Small intestine (tissue), 16 donors: ENCODE measurements at places on chromosomes 7 and 10.

- no peak for DNase-seq
These were observed 106.4 kb upstream of the IMMP2L start for GRCh38 chr7:111668711-111669110.

DNA sequence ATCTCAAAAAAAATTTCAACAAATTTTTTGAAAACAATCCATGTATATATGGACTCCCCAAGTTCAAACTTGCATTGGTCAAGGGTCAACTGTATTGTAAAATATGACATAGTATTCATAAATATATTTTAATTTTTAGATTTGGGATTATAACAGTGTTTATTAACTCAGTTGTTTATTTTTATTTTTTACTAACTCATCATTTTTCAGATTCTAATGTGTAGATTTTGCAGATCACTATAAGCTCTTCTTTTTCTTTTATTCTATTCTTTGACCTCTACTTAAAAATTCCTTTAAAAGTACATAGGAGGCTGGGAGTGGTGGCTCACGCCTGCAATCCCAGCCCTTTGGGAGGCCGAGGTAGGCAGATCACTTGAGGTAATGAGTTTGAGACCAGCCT, 8.7 kb downstream of the MEIG1 start:
- no peak for DNase-seq

DNA sequence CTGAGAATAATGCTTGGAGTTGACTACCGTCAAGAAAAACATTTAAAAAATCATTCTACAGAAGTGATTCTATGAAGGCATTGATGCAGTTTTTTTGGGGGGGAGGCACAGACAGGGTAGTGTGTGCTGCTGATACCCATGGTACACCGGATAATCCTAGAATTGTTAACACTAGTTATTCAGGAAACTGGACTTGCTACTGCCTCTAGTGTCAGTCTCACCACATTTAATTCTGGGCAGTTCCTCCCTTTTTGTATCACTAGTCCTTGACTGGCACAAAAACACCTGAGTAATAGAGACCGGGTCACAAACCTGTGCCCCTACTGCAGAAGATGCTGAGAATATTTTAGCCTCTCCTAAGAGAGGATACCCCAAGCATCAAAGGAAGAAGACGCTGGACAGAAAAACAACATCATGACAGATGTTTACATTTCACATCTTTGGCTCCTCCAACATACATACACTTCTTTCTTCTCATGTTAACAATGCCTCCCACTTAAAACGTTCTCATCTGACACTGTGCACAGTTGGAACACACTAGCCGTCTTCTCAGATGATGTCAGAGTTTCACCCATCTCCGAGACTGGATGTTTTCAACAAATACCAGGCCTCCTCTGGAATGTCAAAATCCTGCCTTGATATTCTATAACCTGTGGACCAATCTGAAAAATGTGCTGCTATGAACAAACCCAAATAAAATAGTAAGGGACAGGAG, 13.1 kb upstream of the TCAF1 start:
- no peak for DNase-seq

DNA sequence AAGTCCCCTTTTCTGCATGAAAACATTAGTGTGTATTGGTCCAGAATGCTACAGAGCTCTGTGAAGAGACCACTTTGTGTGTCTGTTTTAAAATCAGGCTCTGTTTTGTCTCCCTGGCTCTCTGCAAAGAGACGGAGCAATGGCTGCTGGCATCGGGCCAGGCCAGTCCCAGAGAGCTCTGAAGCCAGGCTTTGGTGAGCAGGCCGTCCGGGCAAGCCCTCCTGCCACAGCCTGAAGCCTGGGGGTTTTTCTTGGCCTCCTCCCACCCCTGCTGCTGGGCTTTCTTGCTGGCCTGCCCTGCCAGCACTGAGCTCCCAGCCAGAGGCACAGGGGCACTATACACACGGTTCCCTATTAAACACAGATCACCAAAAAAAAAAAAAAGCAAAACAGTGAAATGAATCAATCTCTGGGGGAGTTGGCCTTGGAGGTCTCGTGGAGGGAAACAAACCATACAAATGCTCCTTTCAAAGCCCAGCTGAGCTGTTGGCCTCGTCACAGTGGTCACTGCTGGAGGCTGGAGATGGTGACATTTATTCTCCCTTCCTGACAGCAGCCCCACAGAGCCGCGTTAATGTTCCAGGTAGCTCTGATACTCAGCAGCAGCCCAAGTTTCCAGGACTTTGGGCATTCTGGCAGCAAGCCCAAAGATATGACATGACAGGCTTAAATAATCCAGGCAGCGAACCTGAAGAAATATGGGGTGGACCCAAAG, 237.2 kb downstream of the TCF7L2 start:
- no peak for DNase-seq

DNA sequence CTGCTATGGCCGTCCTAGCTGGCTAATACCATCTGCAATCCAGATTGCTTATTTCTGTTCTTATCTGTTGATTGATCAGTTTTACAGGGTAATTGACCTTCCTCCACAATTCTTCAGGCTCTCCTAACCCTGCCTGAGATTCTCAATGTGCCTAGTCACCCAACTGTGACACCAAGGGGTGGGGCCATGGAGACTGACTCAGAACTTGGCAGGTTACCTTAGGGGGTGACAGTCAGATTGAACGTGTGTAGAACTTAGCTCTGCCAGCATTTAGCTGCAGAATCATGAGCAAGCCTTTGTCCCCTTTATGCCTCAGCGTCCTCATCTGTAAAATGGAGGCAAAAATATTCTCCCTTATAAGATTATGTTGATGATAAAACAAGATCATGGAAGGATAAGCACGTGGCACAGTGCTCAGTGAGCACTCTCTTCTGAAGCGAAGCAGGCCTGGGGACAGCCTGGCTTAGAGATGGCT, 19.1 kb upstream of the LEP start:
- no peak for DNase-seq

- no peak for DNase-seq
These were observed 14.4 kb upstream of the GJC3 start for GRCh38 chr7:99943641-99944496.

- DNase-seq = no peak
These were observed 83.1 kb downstream of the ADARB2 start for GRCh38 chr10:1654247-1654646.
